WTC11 (cell line): ENCODE measurements at places on chromosomes 2 and 18.
A peak's percentile ranks its signal among the peaks of the same experiment; 100 is the strongest.

DNA sequence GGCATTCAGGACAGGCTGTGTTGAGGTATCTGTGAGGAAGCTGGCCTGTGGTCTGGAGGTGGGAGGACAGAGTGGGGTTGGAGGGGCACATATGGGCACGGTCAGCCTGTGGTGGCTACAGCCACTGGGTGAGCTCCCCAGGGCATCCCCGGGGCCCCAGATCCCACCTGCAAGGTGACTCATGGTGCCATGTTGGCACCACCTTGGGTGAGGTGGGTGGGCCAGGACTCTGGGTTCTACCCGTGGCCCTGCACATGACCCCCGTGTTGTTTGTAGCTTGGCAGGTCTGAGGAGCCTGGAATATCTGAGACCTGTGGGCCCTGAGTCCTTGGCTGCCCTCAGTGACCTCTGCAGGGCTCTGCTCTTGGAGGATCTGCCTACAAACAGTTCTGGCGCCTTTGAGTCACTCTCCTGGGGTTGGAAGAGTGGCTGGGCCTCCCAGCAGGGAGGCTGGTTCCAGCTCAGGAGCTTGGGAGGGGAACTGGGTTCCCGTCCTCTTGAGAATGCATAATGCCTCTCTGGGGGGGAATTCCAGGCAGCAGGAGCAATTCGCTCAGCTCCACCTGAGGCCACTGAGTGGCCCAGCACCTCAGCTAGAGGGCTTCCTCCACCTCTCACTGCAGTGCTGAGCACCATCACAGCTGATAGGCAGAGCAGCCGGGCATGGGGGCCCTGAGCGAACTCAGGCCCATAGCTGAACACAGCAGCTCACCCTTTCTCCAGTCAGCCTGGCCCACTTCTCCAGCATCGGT lies 105.1 kb downstream of the DYSF start:
- no peak for DNase-seq

GRCh38 chr2:71256421-71256820 lies 29.5 kb upstream of the PAIP2B start:
- no peak for DNase-seq

- DNase-seq: no peak
Measured at GRCh38 chr2:241412144-241412543, 56.1 kb downstream of the FARP2 start.

DNA sequence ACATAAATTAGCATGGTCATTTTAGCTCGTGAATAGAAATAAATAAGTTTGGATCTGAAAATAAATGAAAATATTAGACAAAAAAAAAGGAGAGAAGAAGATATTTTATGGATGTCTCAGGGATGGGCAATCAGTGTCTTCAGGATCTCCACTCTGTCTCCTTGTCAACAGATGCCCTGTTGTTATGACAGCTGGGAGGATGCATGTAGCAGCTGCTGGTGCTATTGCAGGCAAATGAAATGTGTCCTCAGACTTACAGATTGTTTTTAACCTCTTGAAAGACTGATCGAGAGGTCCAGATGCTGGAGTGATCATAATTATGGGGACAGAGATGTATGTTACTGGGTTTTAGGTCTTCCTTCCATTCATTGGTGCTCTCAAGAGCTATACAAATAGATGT lies 24.7 kb upstream of the ARL4C start:
- DNase-seq: no peak

GRCh38 chr18:45626330-45627203 lies 11.3 kb downstream of the SLC14A2 start:
- DNase-seq: peak; percentile 56

DNA sequence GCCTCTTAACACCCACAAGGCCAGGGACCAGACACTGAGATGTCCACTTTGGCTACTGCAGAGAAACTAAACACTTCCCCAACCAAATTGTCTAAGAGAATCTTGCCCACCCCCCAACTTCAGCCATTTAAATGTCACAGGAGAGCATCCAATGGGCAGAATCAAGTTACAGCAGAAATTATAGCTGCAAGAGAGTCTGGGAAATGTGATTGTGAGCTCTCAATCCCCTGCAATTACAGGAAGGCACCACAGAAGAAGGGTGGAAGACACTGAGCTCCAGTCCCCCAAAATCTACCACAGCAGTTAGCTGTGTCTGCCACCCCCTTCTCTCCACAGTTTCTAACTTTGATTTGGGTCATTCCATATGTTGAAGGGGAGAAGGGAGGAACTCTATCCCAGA lies 103.5 kb upstream of the ATL2 start:
- no peak for DNase-seq

DNA sequence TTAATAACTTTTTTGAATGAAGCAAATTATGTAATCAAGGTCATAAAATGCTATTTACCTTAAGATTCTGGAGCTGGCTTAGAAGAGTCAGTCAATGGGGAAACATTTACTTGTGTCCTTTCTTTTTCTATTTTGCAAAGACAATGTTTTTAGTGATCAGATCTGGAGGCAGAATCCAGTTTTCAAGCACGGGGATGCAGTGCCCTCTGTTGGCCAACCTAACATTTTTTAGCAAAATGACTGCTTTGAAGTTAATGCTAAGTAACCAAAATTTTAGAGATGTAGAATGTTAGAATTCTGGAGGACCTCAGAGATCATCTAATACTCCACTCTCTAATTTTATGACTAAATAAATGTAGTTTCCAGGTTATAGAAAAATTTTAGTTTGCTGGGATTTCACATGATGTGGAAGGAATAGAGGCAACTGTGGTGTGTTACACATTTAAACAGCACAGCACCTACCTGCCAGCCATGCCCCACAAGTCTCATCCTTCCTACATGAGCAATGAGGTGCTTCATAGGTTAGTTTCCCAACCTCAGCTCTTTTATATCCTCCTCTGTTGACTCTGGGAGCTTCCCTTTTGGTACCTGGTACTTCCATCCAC lies 23.6 kb upstream of the SLC9A4 start:
- DNase-seq: peak; percentile 51

- DNase-seq: peak; percentile 11
Measured at GRCh38 chr2:126029316-126029715, 626.6 kb upstream of the GYPC start.

DNA sequence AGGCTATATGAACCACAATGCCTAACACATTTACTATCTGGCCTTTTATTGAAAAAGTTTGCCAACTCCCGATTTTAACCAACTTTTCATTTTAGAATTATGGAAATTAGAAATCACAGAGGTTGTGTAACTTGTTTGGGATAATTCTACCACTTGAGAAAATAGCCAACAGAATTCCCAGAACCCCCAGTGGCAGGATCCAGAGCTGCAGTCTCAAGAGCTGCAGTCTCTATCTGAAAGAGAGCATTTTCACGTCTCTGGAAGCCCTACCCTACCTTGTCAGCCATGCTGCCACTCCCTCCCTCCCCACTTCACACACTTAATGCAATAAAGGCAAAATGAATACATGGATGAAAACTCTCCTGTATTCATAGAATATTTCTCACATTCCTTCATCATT lies 23.4 kb upstream of the TSPYL6 start:
- DNase-seq: no peak

DNA sequence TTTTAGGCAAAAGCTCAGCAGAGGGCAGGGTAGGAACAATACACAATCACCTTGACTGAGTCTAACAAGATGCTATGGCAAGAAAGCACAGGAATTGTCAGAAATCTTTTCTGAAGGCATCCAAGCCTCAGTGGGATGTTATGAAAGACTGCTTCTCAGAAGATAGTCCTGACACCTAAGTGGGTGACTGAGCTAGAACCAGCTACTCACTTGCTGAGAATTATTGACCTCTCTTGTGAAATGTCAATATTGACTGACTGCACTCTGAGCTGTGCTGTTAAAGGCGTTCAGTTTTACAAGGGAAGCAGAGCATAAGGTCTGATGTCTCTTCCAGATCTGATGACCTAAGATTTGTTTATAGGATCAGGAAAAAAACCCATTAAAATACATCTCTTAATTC lies 46.1 kb downstream of the TACR1 start:
- DNase-seq: no peak

DNA sequence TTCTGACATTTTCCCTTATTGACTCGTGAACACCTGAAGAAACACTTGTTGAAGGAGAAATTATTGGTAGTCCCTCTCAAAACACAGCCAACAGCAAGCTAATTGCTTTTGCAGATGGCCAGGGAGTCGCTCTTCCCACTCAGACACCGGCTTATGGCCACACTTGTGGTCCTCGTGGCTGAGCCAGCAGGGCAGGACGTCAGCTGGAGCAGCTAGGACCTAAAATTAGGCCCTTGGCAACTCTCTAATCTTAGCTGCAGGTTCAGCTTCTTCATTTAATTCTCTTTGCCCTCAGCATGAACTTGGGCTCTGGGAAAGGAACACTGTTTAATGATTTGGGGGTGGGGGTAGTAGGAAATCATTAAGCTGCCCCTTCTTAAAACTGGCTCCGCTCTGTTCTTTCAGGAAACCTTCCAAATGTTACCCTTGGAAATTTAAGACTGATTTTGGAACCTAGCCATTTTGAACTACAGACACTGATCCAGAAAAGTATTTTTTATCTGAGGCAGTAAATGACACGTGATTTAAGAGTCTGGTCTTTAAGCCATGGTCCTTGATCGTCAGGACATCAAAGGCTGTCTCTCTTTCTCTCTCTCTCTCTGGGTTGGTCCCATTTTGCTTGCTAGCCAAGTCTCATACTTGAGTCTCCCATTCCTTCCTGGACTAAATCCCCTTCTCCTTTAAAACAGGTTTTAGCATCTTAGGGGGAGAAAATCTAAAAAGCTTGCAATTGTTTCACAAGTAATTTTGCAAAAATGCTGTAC lies 77.5 kb downstream of the CDK15 start:
- no peak for DNase-seq

- DNase-seq: no peak
Measured at GRCh38 chr2:199364153-199364552, 93.6 kb downstream of the SATB2 start.

GRCh38 chr2:15730545-15731212 lies 139.0 kb downstream of the DDX1 start:
- DNase-seq: no peak

GRCh38 chr2:8241317-8241716 lies 440.5 kb upstream of the ID2 start:
- DNase-seq: no peak
